Naive thymus-derived CD8-positive, alpha-beta T cell (primary cell): ENCODE measurements at places on chromosomes 7 and 10.

GRCh38 chr7:29457565-29458011 lies 106.0 kb upstream of the PRR15 start:
- no peaks in the 10 kb centered on the region for H3K36me3 ChIP-seq
- DNase-seq = no peak
- H3K27me3 ChIP-seq = no peaks in the 10 kb centered on the region
- no peak overlapping the region for H3K4me3 ChIP-seq

DNA sequence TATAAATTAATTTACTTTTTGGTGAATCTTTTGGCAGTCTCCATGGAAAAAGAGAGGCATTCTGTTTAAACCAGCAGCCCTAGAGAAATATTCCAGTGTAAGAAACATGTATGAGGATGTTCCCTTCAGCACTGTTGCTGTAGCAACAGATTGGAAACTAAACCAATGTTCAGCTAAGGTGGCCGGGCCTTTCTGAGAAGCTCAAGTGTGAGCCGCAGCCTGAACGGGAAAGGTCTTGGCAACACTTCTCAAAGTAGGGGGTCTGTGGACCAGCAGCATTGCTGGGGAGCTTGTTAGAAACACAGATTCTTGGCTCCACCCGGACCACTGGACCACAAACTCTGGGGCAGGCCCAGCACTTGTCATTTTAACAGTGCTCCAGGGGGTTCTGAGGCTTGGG lies 36.2 kb downstream of the RAMP3 start:
- H3K36me3 ChIP-seq = no peaks in the 10 kb centered on the region
- H3K4me1 ChIP-seq = no peaks in the 10 kb centered on the region
- no peak for DNase-seq
- no peak overlapping the region for H3K27ac ChIP-seq

DNA sequence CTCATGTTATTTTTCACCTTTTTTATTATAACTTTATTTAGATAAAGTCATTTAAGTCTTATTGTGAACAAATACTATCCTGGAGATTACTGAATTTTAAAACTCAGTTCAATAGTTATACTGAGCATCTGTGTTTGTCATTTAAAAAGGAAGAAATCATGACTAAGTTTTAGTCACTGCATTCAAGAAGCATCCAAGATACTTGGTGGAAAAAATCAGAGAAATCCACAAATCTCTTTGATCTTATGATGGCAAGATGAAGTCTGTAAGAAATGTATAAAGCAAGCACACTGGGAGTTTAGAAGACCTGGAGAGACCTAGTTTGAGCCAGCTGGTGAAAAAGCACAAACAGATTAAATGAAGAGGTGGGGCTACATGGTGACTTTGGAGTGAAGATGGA lies 529.8 kb upstream of the IGFBP3 start:
- no peaks in the 10 kb centered on the region for H3K4me1 ChIP-seq
- no peak overlapping the region for H3K27ac ChIP-seq
- no peak overlapping the region for H3K4me3 ChIP-seq
- no peaks in the 10 kb centered on the region for H3K27me3 ChIP-seq
- no peaks in the 10 kb centered on the region for H3K36me3 ChIP-seq

DNA sequence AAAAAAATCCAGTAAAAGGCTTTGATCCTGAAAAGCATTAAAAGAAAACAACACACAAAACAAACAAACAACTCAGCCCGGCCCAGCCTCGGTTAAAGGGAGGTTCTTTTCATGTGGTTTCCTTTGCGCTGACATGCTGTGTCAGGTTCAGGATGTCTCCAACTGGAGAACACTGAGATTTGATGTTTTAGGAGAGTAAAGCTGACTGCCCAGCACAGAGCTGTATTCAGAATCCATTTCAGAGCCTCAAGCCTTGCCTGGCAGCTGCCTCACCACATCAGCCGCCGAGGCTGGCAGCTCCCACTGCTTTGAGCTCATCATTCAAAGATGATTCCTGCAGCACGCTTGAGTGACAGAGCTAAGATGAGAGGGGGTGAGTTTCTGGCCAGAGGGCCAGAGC lies 205.8 kb upstream of the LYZL1 start:
- peaks cover 16% of the 10 kb centered on the region for H3K27me3 ChIP-seq
- DNase-seq = no peak
- H3K36me3 ChIP-seq = no peaks in the 10 kb centered on the region

DNA sequence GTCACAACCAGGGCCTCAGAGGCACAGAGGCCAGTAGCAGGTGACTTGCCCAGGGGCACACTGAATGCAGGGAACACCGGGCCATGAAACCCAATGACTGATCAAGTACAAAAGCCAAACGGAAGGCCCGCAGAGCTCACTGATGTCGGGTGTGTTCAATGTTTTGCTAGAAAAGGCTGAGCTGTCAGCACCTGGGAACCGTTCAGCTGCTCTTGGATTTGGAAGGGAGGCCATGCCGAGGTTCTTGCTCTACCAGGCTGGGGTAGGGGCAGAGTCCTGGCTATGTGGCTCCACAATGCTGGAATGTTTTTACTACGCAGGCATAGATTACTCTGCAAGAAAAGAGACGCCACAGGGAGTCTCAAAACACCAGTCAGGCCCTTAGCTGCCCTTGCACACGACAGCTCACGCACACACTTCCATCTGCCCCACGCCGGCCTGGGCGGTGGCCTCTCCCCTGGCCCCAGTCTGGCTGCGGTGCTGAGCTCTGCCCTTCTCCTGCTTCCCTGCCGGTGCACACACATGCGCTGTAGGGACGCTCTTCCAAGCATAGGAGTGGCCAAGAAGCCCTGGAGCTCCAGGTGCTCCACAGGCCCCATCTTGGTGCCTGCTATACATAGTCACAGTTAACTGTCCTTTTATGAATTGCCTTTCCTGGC lies 79.9 kb downstream of the ZRANB1 start:
- H3K27ac ChIP-seq = no peak overlapping the region
- no peaks in the 10 kb centered on the region for H3K27me3 ChIP-seq
- DNase-seq = no peak
- peaks cover 1% of the 10 kb centered on the region for H3K36me3 ChIP-seq
- H3K4me1 ChIP-seq = peaks cover 6% of the 10 kb centered on the region

GRCh38 chr7:2870471-2870931 lies 26.4 kb upstream of the GNA12 start:
- peak; percentile 32 for DNase-seq
- peaks cover 18% of the 10 kb centered on the region for H3K4me1 ChIP-seq
- peak overlapping the region; percentile 85 for H3K27ac ChIP-seq
- H3K4me3 ChIP-seq = peak overlapping the region; percentile 81
- H3K36me3 ChIP-seq = no peaks in the 10 kb centered on the region

GRCh38 chr7:134602881-134603451 lies 43.7 kb upstream of the BPGM start:
- H3K27me3 ChIP-seq = peaks cover 34% of the 10 kb centered on the region
- DNase-seq = no peak
- peaks cover 4% of the 10 kb centered on the region for H3K4me1 ChIP-seq
- no peak overlapping the region for H3K27ac ChIP-seq
- peak overlapping the region; percentile 23 for H3K4me3 ChIP-seq

DNA sequence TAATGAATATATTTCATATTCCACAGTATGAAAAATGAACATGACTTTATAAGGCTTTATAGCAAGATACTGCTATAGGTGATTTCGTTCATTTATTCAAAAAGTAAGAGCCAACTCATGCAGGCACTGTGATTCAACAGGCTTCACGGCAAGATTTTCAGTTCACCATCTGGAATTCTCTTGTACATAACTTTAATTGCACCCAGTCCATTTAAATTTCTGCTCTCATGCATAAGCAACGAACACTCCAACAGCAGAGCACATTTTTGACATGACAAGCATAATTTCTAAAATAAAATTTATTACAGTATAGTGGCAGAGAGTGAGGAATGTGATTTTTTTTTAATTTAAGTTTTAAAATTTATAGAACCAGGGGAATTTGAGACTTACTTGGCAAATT lies 436.1 kb downstream of the PHTF2 start:
- no peak overlapping the region for H3K27ac ChIP-seq
- H3K27me3 ChIP-seq = peaks cover 2% of the 10 kb centered on the region
- no peak overlapping the region for H3K4me3 ChIP-seq
- H3K4me1 ChIP-seq = no peaks in the 10 kb centered on the region
- H3K36me3 ChIP-seq = peaks cover 9% of the 10 kb centered on the region
- DNase-seq = no peak

GRCh38 chr10:73772281-73773151 lies 9.3 kb upstream of the CHCHD1 start:
- no peaks in the 10 kb centered on the region for H3K27me3 ChIP-seq
- H3K27ac ChIP-seq = peak overlapping the region; percentile 84
- peaks cover 48% of the 10 kb centered on the region for H3K4me1 ChIP-seq
- peak overlapping the region; percentile 94 for H3K4me3 ChIP-seq

- H3K4me3 ChIP-seq = peak overlapping the region; percentile 69
- no peak for DNase-seq
- H3K36me3 ChIP-seq = no peaks in the 10 kb centered on the region
Measured at GRCh38 chr10:133235265-133235855, 2.3 kb upstream of the VENTX start.

DNA sequence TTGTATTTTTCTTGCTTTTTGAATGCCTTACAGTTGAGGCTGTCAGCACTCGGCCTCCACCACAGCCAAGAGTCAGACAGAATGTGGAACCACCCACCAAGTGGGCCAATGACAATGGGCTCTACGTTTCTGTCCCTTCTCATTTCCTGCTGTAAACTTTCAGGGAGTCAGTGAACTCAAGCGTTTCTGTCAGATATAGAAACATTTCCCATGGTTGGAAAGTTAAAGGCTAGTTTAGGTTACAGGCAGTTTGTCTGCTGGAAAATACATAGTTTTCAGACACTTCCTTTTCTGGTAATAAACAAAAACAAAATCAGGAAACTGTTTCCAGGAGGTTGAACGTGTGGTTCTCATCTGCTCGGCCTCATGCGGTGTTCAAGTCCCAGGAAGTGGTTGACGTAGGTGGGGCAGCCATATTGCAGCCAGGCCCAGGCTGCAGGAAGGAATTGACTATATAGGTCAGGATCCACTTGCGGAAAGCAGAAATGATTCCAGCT lies 245.1 kb downstream of the CAMK1D start:
- H3K27me3 ChIP-seq = no peaks in the 10 kb centered on the region
- no peak for DNase-seq
- no peaks in the 10 kb centered on the region for H3K36me3 ChIP-seq
- peak overlapping the region; percentile 91 for H3K27ac ChIP-seq

DNA sequence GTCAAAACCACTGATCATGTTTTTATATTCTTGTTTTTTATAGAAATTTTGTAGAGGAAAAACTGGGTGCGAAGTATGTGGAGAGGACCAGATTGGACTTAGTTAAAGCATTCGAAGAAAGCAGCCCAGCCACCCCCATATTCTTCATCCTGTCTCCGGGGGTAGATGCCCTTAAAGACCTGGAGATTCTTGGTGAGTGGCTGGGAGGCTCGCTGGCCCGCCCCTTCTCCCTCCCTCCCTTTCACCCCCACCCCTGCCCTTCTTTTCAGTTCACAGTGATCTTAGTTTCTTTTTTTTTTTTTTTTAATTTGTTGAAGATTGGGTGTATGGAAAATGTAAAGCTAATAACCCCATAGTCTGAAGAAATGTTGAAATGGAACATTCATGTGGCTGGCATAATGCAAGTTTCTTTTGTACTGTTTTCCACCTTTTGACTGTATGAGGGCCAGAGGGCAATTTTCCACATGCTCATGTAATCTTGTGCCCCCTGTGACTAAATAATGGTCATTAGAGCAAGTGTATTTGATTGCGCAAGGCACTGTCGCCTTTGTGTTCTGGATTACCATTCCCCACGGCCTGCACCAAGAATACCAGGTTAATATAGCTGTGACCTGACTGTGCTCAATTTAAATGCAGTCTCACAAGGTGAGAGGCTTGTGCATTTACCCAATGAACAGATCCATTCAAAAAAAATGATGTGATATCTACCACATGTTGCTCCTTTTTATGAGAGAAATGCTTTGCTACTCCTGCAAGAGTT lies 77.7 kb downstream of the CDCA7L start:
- no peak overlapping the region for H3K4me3 ChIP-seq
- H3K4me1 ChIP-seq = peaks cover 6% of the 10 kb centered on the region
- no peaks in the 10 kb centered on the region for H3K27me3 ChIP-seq
- DNase-seq = no peak
- H3K27ac ChIP-seq = no peak overlapping the region
- no peaks in the 10 kb centered on the region for H3K36me3 ChIP-seq

- no peak overlapping the region for H3K27ac ChIP-seq
- no peaks in the 10 kb centered on the region for H3K4me1 ChIP-seq
- no peak for DNase-seq
- no peak overlapping the region for H3K4me3 ChIP-seq
Measured at GRCh38 chr7:81740403-81740802, 29.4 kb downstream of the HGF start.

GRCh38 chr7:67267914-67268313 lies 271.3 kb downstream of the TYW1 start:
- no peak for DNase-seq
- H3K36me3 ChIP-seq = peaks cover 17% of the 10 kb centered on the region
- no peak overlapping the region for H3K4me3 ChIP-seq
- H3K4me1 ChIP-seq = peaks cover 2% of the 10 kb centered on the region

- DNase-seq = no peak
- no peaks in the 10 kb centered on the region for H3K27me3 ChIP-seq
- H3K4me3 ChIP-seq = no peak overlapping the region
- H3K36me3 ChIP-seq = peaks cover 4% of the 10 kb centered on the region
Measured at GRCh38 chr7:31924251-31924650, 146.0 kb downstream of the PDE1C start.

- no peaks in the 10 kb centered on the region for H3K27me3 ChIP-seq
- peaks cover 31% of the 10 kb centered on the region for H3K4me1 ChIP-seq
- no peak overlapping the region for H3K27ac ChIP-seq
Measured at GRCh38 chr7:93146472-93147141, 1.6 kb downstream of the SAMD9L start.

- H3K36me3 ChIP-seq = peaks cover 4% of the 10 kb centered on the region
- DNase-seq = no peak
- no peak overlapping the region for H3K4me3 ChIP-seq
- H3K27ac ChIP-seq = no peak overlapping the region
Measured at GRCh38 chr10:67308912-67309311, 383.1 kb downstream of the LRRTM3 start.

- H3K4me3 ChIP-seq = no peak overlapping the region
- H3K27me3 ChIP-seq = no peaks in the 10 kb centered on the region
- no peak for DNase-seq
- peaks cover 16% of the 10 kb centered on the region for H3K36me3 ChIP-seq
- no peak overlapping the region for H3K27ac ChIP-seq
Measured at GRCh38 chr7:105827151-105827875, 49.1 kb downstream of the ATXN7L1 start.

DNA sequence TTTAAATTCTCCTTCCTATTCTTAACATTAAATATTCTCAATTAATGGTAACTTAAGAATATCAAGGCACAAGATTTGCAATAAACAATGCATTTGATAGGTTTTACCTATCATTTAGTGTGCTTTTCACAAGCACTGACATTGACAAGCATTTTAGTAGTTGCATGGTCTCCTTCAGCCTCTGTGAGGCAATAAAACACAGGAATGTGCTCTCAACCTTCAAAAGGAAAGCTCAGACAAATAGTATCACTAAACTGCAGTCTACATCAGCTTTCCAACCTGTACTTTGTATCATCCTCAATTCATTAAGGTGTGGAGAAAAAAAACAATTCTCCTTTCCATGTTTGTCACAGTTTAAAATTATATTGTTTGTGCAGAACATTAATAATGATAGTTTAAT lies 51.1 kb upstream of the TSPAN13 start:
- peaks cover 59% of the 10 kb centered on the region for H3K36me3 ChIP-seq
- H3K4me1 ChIP-seq = no peaks in the 10 kb centered on the region
- H3K4me3 ChIP-seq = no peak overlapping the region
- DNase-seq = no peak
